ENCODE measurements at places on chromosomes 3 and 15.

GRCh38 chr15:36737430-36737891, 158.0 kb downstream of the CDIN1 start:
- DNase-seq = no peak

- DNase-seq = no peak
Measured at GRCh38 chr3:154701055-154701454, 271.1 kb upstream of the GPR149 start.

DNA sequence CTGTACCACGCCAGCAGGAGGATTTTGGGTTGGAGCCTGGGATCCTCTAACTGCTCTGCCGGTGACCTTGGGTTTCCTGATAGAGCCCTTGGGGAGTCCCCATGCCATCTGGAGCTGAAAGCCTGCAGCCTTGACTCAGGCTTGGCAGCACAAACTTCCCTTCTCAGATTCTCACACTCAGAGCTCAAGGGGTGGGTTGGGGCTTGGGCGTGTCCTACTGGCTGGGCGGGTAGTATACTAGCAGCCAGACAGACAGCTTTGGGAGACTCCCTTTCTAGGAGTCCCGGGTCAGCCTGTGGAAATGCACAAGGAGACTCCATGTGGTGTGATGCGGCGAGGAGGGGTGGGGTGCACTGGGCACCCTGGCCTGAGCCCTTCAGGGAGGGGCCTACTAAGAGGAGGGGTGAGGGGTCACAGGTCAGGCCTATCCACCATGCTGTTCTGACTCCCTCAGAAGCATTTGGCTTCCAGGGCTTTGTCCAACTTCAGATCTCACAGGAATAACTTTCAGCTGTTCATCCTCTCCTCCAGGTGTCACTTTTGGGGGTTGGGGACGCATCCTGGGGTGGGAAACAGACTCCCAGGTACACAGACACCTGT, 21.6 kb upstream of the PLXNA1 start:
- DNase-seq = no peak

DNA sequence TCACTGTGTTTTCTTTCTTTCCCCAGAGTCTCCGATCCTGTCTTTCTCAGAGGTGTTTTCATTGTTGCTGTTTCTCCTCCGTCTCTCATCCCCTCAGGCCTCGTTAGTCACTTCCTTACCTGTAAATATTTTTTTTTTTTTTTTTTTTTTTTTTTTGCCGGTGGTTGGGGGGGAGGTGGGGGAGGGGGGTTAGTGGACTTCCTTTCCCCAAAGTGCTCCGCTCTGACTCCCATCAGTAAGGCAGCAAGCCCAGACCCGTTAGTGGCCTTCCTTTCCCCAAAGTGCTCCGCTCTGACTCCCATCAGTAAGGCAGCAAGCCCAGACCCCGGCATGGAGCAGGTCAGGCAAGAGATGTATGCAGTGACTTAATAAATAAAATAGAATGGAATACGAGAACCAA, 97.1 kb upstream of the TNFAIP8L3 start:
- DNase-seq = no peak

GRCh38 chr15:71654042-71654719, 156.2 kb upstream of the NR2E3 start:
- DNase-seq = no peak

- no peak for DNase-seq
Measured at GRCh38 chr3:58490860-58491501, 915 bp upstream of the KCTD6 start.

GRCh38 chr3:118466795-118467330, 567.8 kb downstream of the IGSF11 start:
- DNase-seq = no peak

- no peak for DNase-seq
Measured at GRCh38 chr3:50486219-50486888, 17.1 kb downstream of the CACNA2D2 start.

DNA sequence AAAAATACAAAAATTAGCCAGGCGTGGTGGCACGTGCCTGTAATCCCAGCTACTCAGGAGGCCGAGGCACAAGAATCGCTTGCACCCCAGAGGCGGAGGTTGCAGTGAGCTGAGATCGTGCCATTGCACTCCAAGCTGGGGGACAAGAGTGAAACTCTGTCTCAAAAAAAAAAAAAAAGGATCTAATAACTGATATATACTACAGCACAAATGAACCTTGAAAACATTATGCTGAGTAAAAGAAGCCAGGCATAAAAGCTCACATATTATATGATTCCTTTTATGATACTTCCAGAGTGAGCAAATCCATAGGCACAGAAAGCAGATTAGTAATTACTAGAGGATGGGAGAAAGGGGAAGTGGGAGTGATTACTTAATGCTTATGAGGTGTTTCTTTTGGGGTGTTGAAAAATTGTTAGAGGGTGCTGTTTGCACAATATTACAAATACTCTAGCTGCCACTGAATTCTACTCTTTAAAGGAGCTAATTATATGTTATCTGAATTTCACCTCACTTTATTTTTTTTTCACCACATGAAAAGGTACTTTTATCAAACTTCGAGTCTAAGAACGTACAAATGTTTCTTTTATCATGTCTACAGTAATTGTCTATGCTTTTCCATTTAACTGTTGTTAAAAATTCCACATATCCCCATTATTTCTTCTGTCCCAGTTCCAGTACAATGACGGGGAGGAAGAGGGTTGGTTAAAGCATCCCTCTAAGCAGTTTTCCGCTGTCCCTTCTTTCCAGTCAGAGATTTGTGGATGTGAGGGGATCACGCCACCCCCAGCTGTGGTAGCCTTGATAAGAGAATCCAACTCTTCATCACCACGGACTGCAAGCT, 77.7 kb upstream of the FAM174B start:
- no peak for DNase-seq

GRCh38 chr15:55587321-55588069, 650 bp downstream of the PYGO1 start:
- no peak for DNase-seq

DNA sequence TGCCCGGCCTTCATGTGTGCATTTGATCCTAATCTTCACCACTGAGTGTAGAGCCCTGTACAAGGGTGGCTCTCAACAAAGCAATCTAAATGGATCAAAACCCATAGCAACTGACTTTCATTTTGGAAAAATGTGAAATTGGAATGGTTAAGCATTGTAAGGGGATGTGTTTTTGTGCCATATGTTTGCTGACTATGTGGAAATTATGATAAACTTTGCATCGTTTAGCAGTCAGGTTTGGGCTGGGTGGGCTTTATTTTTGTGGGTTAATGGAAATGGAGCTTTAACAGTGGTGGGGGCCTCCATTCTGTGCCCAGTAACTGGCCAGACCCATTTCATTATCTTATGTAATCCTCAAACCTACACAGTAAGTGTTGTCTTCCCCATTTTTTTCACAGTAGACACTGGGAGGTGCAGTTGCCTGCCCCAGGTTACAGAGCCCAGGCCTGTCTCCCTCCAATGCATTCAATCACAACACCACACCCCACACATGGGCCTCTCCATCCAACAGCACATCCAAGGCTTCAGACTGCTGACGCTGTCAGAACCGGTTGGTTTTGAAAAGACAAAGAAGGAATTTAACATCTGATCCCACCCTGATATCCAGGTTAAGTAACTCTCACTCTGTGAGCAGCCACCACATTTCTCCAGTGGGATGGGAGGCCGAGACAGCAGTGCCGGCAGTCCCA, 136.3 kb upstream of the ABHD17C start:
- no peak for DNase-seq

DNA sequence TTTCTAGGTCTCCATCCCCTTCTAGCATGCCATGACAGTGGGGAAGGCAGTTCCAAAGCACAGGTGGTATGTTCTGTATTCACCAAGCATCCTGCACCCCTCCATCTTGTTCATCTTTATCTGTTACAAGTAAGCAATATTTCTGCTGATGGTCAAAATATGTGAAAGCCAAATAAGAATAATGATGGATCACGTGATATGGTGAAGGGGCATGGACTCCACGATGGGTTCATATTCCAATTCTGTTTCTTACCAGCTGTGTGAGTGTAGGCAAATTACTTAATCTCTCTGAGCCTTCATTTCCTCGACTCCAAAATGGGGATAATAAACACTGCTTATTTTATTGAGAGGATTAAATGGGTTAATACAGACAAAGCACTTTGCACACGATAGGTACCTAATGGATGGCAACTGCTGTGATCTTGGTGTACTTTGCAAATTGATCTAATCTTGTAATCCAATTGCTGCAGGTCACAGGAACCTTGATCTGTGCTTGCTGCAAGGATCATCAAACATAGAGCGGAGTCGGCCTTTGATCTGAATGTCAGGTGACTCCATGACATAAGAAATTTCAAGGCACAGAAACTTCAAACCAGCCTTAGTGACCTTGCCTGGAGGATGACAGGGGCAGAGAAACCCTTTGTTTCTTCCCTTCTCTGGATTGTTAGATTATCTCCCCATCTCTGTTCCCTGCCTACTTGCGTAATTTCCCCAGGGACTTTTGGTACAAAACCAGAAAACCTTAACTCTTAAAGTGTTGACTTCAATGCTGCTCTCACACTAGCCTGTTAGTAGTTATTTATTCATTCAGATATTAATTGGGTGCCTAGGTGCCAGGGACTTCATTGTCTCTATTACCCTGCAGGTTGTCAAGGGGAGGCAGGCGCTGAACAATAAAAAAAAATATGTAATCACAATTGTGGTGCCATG, 25.8 kb downstream of the SIAH2 start:
- no peak for DNase-seq

DNA sequence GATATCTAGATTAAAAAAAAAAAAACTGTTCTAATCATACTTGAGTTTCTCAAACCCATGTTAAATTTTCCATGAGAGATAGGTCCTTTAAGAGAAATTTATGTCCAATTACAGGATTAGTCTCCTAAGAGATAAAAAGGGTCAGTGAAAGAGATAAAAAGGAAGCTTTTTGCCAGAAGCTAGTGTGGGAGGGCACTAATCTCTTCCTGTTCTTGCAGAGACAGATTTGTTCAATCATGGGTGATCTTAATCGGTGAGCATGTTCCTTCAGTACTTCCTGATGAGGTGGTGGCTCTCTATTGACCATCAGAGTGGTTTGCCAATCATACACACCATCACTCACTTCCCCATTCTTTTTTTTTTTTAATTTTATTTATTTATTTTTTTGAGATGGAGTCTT, 16.9 kb upstream of the LPP start:
- no peak for DNase-seq

DNA sequence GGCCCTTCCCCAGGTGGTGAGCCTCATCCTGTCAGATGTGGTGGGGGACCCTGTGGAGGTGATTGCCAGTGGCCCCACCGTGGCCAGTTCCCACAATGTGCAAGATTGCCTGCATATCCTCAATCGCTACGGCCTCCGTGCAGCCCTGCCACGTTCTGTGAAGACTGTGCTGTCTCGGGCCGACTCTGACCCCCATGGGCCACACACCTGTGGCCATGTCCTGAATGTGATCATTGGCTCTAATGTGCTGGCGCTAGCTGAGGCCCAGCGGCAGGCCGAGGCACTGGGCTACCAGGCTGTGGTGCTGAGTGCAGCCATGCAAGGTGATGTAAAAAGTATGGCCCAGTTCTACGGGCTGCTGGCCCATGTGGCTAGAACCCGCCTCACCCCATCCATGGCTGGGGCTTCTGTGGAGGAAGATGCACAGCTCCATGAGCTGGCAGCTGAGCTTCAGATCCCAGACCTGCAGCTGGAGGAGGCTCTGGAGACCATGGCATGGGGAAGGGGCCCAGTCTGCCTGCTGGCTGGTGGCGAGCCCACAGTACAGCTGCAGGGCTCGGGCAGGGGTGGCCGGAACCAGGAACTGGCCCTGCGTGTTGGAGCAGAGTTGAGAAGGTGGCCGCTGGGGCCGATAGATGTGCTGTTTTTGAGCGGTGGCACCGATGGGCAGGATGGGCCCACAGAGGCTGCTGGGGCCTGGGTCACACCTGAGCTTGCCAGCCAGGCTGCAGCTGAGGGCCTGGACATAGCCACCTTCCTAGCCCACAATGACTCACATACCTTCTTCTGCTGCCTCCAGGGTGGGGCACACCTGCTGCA, 4.8 kb downstream of the GLYCTK start:
- DNase-seq = no peak

DNA sequence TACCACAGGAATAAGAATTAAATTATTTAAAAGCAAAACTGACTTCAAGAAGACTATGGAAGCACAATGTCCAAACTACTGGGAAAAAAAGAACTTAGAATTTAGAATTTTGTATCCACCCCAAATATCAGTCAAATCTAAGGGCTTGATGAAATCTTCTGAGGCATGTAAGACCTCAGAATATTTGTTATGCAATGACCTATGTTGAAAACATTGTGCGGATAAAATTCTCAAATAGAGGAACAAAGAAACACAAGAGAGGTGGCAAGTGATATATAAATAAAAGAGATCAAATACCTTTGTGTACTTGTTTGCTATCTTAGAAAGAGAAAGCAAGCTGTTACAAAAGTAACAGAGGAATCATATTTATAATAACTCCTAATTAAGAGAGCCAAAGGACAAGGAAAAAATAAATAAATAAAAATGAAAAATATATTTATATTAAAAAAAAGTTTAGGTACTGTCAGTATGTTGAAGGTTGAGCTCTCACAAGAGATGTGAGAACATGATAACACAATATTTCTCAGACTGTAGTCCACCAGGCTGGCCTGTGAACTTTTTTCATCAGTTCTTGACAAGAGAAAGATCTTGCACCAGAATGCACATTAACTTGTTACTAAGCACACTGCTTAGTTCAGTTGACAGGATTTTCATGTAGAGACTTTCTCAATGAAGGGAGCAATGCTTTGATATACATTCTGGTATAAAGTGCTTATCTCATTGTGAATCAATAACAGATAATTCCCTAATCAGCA, 50.0 kb downstream of the CPA3 start:
- DNase-seq = no peak

DNA sequence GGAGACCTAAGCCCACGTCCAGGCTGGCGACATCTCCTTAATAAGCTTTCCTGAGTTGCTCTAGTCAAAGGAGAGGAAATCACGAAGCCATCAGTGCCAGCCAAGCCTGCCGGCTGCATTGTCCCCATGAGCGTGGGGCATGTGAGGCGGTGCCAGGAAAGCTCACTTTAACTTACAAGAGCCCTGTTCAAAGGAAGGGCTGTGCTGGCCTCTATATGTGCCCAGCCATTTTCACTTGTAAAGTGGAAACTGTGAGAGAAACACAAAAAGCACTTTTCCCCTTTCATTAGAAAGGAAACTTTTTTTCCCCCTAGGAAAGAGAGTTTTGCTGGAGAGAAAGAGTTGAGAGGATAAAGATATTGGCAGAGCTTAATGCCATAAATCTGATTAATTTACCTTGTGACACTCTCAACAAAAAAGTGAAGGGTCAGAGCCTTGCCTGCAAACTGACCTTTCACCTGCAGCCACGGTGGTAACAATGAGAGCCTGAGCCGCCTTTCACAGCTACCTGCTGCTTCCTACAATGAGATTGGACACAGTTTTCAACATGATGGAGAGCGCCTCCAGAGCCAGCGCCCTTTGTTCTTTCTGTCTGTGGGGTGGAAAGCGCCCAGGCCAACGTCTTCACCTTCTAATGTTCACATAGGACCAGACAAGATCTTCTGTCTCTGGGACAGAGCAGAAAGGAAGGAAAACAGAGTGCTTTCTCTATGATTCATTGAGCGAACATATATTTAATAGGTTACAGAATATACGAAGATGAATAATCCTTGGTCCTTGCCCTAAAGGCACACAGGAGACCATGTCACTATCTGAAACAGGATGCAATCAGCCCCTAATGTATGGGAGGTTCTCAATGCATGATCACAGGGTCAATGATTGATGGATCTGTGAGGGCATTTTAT, 233.1 kb upstream of the HES1 start:
- no peak for DNase-seq

GRCh38 chr3:126961791-126962461, 21.0 kb upstream of the PLXNA1 start:
- no peak for DNase-seq

GRCh38 chr15:34147371-34148140, 45.7 kb downstream of the PGBD4 start:
- DNase-seq = no peak
